ENCODE measurements at places on chromosomes 6 and 20.
A peak's percentile ranks its signal among the peaks of the same experiment; 100 is the strongest.

GRCh38 chr20:32358632-32358882, 426 bp downstream of the ASXL1 start:
- no peak for DNase-seq

DNA sequence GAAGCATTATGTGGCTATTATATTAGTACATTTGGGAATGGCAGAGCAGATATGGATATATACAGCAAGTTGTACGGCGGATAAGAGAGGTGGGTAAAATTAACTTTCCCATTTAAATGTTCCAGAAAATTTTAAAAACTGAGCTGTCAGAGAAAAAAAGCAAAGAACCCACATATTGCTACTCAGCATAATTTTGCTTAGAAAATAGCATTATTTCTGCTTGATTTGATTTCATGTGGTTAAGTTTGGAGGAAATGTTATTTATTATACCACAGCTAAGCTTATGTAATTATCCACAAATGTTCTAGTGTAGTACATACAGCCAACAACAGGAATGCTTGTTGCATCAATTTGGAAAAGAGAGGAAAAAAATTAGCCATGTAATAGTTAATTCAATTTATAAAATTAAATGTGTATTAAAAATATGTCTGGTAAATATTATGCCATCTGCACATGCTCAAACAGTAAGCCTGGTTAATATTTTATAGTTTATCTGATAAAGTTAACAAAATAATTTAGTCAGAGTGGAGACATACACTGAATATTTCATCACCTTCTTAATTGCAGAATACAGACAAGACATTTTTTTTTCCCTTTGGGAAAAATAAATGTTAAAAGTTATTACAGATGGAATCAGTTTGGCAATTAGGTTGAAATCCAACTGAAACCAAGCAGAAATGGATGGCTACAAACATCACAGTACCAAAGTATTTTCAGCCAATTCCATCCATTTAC, 172.1 kb upstream of the ID4 start:
- DNase-seq: no peak

GRCh38 chr20:1505361-1505760, 14.1 kb upstream of the SIRPB2 start:
- no peak for DNase-seq

- no peak for DNase-seq
Observed at GRCh38 chr20:49704932-49705336, 8.7 kb downstream of the B4GALT5 start.

DNA sequence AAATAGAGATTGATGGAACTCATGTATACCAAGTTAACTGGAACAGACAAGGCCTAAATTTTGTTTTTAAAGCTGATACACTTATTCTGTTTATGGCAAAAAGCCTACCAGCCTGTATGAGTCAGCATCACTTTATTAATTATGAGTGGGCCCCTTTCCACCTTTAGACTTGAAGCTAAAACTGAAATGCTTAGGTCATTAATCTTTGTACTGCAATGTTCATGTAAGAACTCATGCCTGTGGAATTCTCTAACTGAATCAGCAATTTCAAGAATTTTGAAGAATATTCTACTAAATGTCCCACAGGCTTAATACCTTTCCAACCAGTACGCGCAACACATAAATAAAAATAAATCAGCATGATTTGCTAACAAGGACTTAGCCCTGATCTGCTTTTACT, 140.2 kb upstream of the PHACTR1 start:
- DNase-seq: no peak

DNA sequence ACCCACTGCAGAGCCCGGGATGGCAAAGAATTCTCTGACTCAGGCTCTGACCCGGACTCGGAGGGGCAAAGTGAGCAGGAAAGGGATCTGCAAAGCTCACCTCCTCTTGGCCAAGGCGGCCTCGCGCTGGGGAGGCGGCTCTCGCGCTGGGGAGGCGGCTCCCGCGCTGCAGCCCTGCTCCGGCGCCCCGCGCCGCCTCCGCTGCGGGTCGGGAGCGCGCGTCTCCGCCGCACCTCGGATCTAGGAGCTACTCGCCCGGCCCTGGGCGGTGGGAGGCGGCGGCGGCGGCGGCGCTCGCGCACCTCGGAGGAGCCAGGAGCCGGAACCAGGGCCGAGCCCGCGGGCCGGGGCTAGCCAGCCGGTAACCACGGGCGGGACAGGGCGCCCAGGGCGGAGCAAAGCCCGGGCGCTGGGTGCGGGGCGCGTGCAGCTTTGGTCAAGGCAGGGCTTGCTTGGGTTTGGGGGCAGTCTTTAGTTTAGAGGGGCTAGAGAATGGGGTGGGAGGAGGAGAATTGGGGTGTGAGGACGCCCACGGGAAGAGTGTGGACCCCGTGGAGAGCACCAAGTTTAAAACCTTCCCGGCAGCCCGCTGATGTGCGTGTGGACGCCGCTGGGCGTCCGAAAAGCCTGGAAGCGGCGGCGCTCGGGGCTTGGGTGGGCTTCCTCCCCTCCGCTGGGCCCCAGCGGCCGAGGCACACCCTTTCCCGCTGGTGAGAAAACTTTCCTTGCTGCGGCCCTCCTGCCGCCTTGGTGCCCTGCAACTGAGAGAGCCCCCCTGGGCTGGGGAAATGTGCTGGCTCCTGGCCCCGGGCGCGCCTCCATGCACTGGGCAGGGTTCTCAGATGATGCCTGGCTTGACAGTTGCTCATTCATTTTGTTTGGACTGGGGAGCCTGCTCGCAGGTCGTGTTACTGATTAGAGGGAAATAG, at the start of gene MRAP2:
TSS of gene MRAP2 (plus strand) at position 250 of the 929 bp plus-strand sequence. CDS start 21,547 bp downstream, outside the sequence.
- DNase-seq: no peak

- DNase-seq: no peak
Observed at GRCh38 chr6:98927534-98927933, 20.2 kb downstream of the FBXL4 start.

- DNase-seq: no peak
Observed at GRCh38 chr20:57957411-57958049, 247.7 kb upstream of the PMEPA1 start.

- DNase-seq: no peak
Observed at GRCh38 chr20:44113618-44114376, 73.2 kb downstream of the JPH2 start.

DNA sequence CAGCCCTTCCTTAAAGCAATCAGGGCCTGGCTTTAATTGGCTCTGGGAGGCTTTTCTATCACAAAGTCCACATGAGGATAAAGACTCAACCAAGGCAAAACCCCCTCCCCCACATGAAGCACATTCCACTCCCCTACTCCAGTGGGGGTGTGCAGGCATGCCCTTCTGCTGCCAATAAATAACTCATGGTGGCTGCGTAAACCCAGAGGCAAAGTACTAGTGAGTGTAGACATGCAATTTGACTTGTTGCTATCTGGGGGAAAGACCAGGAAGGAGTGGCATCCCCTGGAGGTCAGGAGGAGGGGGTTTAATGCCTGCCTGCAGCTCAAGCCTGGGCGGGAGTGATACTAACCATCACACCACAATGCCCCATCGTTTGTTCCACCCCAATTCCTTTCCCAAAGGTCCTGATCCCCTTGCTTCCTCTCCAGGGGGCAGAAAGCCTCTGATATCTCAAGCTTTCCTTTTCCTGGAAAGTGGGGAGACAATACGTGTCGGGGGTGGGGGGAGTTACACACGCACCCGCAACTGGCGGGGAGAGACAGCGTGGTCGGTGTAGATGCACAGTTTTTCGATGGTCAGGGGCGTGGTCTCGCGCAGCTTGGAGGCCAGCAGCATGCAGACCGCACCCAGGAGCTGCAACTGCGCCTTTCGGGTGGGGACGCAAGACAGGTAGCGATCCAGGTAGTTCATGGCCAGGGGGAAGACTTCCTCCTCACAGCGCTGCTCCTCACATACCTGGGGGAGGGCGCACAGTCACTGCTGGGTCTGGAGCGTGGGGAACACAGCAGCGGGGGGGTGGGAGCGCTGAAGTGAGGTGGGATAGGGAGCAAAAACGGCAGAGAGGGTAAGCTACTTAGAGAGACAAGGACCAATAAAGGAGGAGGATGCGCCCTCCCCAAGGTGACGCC, 1.5 kb downstream of the CCND3 start:
- DNase-seq: peak; percentile 74

GRCh38 chr6:115514656-115515055, 546.0 kb downstream of the FRK start:
- DNase-seq: no peak

- DNase-seq: no peak
Observed at GRCh38 chr6:50822078-50822476, 3.4 kb downstream of the TFAP2B start.

- no peak for DNase-seq
Observed at GRCh38 chr6:10390495-10391298, 24.2 kb downstream of the TFAP2A start.

- peak; percentile 52 for DNase-seq
Observed at GRCh38 chr6:42368181-42368580, 83.5 kb downstream of the TRERF1 start.

GRCh38 chr20:23316626-23317025, 34.0 kb upstream of the NXT1 start:
- DNase-seq: no peak

DNA sequence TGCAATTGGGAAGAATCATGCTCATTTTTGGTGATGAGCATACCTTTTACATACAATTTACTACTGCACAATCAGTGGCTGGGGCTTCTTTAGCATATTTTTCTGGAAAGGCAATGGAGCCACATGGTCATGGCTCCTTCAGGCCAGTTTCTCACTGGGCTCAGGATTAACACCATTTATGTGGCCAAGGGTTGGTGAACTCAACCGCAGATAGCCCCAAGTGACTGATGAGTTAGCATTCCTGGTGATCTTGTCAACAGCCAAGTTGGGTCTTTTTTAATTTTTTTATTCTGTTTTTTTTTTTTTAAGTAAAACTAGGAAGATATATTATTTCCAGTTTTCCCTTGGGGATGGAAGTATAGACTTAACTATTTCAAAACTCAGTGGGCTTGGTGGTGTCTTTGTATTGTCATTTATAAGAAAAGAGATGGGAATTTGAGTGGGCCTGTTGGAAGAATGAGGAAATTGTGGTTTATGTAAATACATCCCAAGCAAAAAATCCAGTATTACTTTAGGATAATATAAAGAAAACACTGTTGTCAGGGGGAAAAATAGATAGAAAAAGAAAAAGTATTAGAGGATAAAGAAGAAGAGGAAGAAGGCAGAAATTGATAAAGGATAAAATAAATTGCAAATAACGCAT, 397.4 kb downstream of the MAFB start:
- DNase-seq: no peak
